HL-60 (cell line): ENCODE measurements at places on chromosomes 5 and 9.

- no peak for DNase-seq
Observed at GRCh38 chr5:42995360-42995751, 44.8 kb downstream of the ANXA2R start.

GRCh38 chr5:54573812-54574489 lies 56.4 kb downstream of the SNX18 start:
- no peak for DNase-seq

GRCh38 chr9:23850242-23850689 lies 24.2 kb upstream of the ELAVL2 start:
- DNase-seq = no peak

- DNase-seq = no peak
Observed at GRCh38 chr9:69223605-69224004, 49.5 kb downstream of the TJP2 start.

- no peak for DNase-seq
Observed at GRCh38 chr9:18238752-18239447, 235.1 kb upstream of the ADAMTSL1 start.

GRCh38 chr5:112329419-112330090 lies 89.5 kb downstream of the EPB41L4A start:
- DNase-seq = no peak

DNA sequence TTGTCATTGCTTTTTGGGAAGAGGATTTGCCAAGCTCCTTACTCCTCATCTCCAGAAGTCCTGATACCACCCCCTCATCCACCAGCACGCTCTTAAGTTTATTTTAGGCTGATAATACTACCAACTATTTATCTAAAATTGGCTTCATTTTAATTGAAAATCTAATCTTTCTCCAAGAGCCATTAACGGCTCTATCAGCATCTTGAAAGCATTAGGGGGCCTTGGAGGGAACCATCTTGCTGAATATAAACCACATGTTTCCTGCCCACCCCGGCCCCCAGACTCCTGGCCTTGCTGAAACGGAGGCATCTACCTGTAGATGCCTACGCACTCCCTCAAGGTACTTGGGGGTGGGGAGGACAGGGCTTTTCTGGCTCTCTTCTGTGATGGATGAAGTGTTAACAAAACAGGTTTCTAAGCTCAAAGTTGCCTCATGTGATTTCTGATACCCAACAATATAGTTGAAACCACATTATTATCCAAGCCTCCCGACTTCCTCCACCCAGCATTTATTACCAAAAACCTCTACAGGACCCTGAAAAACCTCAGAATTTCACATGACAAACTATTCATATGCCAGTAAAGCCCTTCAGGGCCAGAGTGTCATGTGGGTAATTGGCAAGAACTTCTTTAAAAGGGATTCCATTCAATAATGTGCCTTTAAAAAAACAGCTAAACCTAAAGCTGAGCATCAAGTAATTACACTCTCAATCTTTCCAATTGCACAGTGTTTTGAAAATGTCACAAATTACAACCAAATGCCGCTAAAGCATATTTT lies 96.7 kb downstream of the SAXO1 start:
- DNase-seq = no peak

GRCh38 chr9:19946441-19947109 lies 157.7 kb upstream of the SLC24A2 start:
- no peak for DNase-seq

GRCh38 chr5:79346420-79346824 lies 110.5 kb downstream of the JMY start:
- DNase-seq = no peak

GRCh38 chr9:136088481-136088938 lies 6.6 kb downstream of the NACC2 start:
- no peak for DNase-seq

DNA sequence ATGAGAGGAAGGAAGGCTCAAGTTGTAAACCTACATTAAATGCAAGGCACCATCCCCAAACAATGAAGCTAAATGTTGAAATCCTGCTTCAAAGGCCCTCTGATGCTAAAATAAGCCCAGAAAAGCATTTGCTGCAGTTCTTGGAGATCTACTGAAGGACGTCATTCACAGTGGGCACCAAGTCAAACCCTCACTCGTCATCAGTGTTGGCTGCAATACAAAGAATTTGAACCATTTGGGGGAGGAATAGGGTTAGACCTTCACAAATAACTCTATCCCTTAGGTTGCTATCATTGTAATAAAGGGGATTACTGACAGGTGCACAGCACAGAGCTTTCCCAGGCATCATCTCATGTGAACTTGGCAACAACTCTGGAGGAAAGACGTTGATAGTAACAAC lies 9.3 kb upstream of the MEGF9 start:
- no peak for DNase-seq

DNA sequence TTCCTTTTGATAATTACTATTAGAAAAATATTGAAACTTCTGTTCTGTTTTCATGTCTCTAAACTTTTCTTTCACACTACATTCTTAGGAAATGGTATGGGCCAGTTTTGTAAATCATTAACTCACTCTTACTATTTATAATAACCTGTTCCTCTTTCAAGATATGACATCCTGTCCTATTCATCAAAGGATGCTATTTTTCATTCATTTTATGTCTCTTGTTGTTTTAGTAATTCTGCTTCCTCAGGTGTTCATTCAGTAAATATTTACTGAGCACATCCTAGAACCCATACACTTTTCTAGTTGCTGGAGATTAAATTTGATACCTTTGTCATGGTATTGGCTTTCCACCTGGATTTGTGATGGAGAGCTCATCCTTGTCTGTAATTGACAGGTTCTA lies 58.0 kb downstream of the GDA start:
- no peak for DNase-seq

GRCh38 chr9:82196622-82197441 lies 208.3 kb downstream of the SPATA31D1 start:
- no peak for DNase-seq

- no peak for DNase-seq
Observed at GRCh38 chr5:13985731-13986418, 41.4 kb upstream of the DNAH5 start.

GRCh38 chr5:40428126-40428525 lies 251.6 kb upstream of the PTGER4 start:
- peak; percentile 61 for DNase-seq

- no peak for DNase-seq
Observed at GRCh38 chr9:1962588-1963106, 52.5 kb upstream of the SMARCA2 start.

GRCh38 chr5:140602147-140602546 lies 30.8 kb downstream of the CD14 start:
- peak; percentile 64 for DNase-seq

- no peak for DNase-seq
Observed at GRCh38 chr5:109652096-109652495, 37.6 kb upstream of the MAN2A1 start.

- DNase-seq = no peak
Observed at GRCh38 chr5:90560771-90561170, 2.2 kb downstream of the ADGRV1 start.

DNA sequence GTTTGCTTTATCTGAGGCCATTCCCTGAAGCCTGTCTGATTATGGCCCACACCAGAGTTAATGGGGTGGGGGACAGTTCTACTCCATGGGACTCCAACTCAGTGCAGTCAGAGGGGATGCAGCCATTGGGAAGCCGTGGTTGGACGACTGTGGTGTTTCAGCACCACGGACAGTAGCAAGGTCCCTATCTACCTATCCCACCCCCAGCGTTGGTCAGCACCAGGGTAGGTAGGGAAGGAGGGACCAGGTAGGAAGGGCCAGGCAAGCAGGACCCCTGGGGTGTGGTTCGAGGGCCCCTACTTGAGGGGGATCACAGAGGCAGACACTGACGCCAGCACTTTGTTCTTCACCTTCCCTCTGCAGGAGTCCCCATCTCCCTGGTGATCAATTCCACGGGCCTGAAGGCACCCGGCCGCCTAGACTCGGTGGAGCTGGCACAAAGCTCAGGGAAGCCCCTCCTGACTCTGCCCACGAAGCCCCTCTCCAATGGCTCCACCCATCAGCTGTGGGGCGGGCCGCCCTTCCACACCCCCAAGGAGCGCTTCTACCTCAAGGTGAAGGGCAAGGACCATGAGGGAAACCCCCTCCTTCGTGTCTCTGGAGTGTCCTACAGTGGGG lies 33.2 kb downstream of the HMCN2 start:
- DNase-seq = no peak

- DNase-seq = peak; percentile 70
Observed at GRCh38 chr9:36328798-36329411, 70.7 kb upstream of the GNE start.

DNA sequence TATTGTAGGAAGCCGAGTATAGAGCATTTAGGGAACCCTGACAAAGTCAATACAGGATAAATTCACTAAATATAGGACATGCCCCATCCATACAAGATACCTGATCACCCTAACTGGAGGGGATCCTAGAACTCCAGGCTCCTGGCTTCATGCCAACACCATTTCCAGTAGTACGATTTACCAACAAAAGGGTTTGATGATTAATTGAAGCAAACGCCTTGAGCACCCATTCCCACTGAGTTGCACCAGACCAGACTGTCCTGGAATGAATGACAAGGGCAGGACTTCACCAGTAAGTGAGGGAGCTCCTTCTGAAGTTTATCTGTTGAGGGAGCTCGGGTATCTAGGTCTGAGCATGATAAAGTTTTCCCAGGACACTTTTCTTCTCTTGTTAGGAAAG lies 327.2 kb upstream of the MSX2 start:
- no peak for DNase-seq

GRCh38 chr9:70044490-70045307 lies 1.1 kb downstream of the MAMDC2 start:
- DNase-seq = no peak

DNA sequence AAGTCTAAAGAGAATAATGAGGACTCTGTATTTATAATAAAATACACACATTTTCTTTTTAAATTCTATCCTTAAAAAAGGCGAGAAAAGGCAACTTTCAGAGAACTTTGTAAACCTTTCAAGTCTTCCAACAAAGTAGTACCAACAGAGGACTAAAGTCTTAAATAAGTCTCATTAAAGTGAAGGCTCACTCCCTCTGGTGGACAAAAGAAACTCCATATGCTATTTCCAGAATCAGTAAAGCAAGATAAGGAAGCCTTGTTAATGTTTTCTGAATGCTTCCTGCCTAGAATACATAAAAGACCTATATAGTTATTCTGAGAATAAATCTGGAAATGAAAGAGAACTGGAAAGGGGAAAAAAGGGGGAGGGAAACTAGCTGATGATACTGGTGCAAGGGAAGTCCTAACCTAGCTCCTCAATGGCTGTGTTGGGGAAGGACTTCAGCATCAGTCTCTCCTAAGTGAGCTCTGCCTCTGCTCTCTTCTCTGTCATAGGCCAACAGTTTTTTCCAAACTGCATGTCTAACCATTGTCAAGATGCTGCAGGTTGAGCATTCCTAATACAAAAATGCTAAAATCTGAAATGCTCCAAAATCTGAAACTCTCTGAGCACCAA lies 7.2 kb downstream of the HMGCS1 start:
- DNase-seq = peak; percentile 43

- DNase-seq = no peak
Observed at GRCh38 chr9:95627802-95628201, 111.0 kb upstream of the PTCH1 start.

DNA sequence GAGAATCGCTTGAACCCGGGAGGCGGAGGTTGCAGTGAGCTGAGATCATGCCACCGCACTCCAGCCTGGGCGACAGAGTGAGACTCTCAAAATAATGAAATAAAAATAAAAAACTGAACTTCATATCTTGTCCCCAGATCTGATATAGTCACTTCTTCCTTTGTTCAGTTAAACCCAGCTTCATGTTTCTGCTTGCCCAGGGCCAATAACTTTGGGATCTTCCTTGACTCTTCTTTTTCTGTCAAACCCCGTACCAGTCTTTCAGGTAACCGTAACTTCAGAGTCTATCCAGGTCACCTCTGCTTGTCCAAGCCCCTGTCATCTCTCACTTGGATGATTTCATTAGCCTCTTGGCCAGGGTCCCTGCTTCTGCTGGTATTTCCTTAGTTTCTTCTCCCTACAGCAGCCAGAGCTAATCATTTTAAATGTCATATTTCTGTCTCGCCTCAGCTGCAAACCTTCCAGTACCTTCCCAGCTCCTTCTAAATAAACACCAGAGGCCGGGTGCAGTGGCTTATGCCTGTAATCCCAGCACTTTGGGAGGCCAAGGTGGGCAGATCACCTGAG lies 19.7 kb upstream of the ABL1 start:
- no peak for DNase-seq

DNA sequence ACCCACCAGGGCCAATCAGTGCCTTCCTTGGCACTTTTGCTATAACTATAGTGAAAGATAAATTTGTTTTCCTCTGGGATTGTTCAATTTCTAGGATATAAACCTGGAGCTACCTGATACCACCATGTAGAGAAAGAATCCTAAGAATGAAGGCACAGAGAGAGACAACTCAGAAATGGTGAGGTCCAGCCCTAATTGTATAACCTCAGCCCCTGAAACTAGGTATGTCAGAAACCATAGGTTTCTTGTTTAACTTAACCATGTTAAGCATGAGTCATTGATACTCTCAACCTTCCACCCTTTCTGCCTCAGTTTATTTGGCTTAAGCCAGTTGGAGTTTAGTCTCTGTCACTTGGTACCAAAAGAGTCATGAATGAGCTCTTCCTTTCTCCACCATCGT lies 4.6 kb upstream of the SPZ1 start:
- DNase-seq = no peak

GRCh38 chr5:16815432-16815831 lies 120.7 kb downstream of the MYO10 start:
- no peak for DNase-seq

DNA sequence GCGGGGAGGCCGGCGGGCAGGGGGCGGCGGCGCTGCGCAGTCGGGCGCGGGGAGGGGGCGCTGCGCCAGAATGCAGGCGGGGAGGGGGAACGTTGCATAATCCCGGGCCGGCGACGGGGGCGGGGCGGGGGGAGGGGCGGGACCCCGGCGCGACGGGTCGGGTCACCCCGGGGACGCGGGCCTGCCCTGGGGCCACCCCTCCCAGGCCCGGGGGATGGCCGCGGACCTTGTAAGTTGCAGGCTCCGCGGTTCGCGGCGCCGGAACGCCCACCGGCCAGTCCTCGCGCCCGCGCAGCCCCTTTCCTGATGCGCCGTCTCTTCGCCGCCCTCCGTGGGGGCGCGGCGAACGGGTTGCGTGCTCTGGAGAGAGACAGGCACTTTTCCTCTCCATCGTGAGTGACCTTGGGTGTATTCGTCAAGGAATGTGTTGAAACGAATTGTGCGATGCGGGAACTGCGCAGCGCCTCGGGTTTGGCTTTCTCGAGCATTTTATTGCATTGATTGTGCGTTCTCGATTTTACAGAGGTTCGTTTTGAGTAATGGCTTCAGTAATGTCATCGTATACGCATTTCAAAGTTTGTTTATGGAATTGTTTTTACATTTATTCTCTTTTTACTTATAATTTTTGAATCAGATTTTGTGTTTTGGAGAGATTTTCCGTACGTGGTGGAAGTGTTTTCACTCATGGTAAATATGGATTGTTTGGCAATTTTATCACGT lies 802 bp downstream of the SPIN1 start:
- peak; percentile 33 for DNase-seq

- no peak for DNase-seq
Observed at GRCh38 chr9:118618084-118618483, 751.2 kb downstream of the BRINP1 start.

DNA sequence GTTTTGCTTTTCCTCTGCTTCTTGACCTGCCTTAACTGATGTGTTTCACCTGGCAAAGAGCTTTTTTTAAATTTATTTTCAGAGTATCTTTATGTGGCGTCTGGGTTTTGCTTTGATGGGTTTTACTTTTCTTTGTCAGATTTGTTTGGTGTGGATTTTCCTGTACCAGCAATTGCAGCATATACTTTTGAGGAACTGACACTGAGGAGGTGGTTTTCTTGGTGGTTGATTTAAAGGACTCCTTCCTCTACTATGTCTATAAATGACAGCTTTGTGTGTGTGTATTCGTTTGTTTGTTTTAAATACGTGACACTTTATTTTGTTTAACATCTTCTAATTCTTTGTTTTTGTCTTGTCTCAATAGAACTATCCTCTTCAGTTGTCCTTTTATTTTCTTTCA lies 1071.9 kb upstream of the ARRDC3 start:
- DNase-seq = no peak
